NCI-H2171 treated with DMSO at 0.1 percent for 48 hours (cell line): ENCODE measurements at places on chromosomes 7 and 10.
A peak's percentile ranks its signal among the peaks of the same experiment; 100 is the strongest.

GRCh38 chr10:72702868-72703581 lies 11.1 kb downstream of the MCU start:
- peak; percentile 35 for DNase-seq

GRCh38 chr7:106840342-106840741 lies 24.7 kb upstream of the PIK3CG start:
- DNase-seq, result no peak

DNA sequence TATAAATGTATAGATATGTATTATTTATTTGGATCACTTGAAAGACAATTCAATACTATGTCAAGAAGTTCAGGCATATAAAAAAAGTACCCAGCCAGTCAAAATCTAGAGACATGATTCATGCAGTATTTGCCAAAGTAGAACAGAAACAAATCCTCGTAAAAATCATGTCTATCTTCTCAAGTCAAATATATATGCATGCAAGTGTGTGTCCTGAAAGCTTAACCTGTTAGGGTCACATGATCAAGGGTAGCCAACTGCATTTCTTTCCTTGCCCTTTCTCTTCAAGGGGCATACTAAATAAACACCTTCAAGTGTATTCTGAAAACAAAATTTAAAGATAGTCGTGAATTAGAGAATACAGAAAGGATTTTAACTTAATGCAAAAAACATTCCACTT lies 107.0 kb downstream of the HIBADH start:
- no peak for DNase-seq

DNA sequence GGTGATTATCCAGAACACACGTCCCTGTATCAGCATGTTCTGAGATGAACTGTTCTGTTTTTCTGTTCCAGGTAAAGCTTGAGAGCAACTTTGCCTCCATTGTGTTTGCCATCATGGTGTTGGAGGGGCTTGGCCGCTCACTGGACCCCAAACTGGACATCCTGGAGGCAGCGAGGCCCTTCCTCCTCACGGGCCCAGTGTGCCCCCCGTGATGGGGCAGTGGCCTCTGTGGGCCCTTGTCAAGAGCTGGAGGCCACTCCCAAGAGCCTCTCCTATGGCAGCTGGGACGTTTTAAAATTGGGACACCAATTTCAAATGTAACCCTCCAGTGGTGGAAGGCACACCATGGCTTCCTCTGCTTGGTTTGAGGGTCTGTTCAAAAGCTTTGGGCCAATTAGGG lies 1.9 kb upstream of the NDUFB2 start:
- DNase-seq, result no peak

DNA sequence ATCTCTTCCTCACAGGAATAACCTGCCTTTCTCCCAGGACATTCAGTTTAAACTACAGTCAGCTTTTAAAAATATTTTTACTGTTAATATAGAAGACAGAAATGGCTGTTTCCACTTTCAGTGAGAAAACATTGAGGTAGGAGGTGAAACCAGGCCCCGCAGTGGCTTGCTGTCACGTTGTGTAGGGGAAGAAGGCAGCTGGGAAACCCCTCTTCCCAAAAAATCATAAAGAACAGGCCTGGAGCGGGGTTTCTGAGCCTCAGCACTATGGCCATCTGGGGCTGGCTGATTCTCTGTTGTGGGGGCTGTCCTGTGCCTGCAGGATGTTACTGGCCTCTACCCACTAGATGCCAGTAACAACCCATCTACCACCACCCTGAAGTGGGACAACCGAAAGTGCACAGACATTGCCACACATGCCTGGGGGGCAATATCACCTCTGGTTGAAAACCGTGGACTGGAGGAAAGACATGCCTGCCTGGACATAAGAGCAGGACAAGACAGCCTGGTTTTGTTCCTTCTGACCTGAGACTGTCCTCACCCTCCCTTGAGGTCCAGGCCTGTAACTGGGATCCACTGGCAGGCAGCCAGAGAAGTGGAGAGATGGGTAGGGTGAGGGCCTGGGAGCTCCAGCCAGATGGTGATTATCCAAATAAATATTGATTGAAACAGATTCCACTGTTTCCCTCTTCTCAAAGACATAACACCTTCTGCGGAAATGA lies 43.9 kb downstream of the KCNH2 start:
- DNase-seq, result no peak

DNA sequence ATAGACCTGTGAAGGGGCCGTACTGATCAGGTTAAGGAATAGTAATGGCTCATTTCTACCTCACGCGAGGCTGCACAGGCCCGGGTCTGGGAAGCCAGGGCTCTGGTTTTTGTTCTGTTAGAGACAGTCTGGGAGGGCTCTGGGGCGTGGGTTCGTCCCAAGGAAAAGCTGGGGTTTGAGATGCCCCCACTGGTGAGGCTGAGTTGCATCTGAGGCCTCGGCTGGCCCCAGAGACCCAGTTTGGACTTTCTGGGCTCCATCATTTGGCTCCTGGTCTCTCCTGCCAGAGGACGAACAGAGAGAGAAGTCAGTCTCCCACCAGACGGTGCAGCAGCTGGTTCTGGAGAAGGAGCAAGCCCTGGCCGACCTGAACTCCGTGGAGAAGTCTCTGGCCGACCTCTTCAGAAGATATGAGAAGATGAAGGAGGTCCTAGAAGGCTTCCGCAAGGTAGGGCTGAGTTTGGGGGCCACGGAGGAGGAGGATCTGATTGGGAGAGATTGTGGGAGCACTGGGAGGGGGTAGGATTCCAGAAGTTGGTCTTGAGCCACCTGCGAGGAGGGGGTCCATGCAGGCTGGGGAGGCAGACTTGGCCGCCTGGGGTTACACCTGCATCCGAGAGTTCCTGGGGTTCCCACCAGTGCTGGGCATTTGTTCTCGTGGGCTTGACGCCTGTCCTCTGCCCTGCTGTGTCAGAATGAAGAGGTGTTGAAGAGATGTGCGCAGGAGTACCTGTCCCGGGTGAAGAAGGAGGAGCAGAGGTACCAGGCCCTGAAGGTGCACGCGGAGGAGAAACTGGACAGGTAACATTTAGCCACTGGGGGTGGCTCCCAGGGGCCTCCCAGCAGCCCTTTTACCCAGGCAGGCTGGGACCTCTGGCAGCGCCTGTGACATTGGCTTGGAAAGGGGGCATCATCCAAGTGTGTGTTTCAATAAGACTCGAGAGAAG lies 22.5 kb upstream of the BTBD16 start:
- no peak for DNase-seq

GRCh38 chr7:140680886-140681285 lies 8.1 kb downstream of the ADCK2 start:
- no peak for DNase-seq

DNA sequence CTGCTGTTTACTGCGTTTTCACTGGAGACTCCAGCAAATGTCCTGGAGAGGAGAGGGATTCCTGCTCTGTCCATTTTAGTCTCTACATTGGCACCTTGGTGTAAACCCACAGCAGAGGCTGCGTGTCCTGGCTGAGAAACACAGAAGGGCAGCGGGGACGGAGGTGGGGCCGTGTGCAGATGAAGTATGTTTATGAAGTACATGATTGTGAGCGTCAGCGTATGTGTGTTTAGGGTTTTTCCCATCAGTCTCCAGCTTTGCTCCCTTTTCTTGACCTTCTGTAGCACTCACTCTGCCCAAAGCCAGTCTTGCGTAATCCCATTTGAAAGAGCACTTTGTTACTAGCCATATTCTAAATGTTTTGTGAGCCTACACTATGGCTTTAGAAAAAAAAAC lies 750.7 kb upstream of the SORCS1 start:
- no peak for DNase-seq

DNA sequence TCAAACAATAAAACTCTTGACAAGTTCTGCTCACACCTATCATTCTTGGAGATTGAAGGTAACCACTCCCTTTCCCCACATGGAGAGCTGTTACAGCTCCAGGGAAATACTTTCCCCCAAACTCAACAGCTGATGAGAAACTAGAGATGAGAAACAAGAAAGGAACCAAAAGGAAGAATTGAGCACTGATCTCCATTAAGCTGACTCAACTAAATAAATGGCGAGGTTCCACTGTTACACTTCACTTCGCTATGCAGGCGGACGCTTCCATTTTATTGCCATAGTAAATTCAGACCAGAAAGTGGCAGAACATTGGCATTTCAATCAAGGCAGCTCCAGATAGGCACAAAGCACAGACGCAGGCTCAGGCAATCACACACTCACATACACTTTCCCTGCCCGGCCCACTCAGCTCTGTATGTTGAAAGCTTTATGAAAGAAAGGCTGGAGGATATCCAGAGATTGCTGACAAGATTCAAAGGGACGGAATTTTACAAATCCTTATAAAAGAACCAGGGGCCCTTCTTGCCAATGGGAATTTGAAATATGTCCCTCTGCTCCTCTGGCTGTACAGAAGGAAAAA lies 11.5 kb upstream of the YAE1 start:
- DNase-seq, result no peak
